ENCODE measurements at places on chromosomes 3 and 15.
A peak's percentile ranks its signal among the peaks of the same experiment; 100 is the strongest.

DNA sequence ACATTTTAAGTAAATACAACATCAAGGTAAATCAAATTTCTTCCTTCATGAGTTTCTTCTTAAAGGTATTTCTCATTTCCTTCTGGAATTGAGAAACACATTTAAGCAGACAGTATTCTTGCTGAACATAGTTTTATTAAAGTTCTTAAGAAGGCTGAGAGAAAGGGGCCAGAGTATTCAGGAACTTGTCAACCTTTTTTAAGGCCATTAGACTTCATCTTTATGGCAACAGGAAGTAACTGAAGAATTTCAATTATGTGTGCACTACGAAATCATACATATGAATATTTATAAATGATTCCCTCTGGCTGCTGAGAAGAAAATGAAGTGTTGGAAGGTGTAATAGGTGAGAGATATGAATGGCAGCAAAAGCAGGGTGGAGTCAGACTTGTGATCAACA lies 829.4 kb upstream of the DPPA4 start:
- no peaks in the 10 kb centered on the region for H3K4me1 ChIP-seq
- H3K4me3 ChIP-seq: no peak overlapping the region
- no peak for DNase-seq
- H3K36me3 ChIP-seq: no peaks in the 10 kb centered on the region
- H3K27ac ChIP-seq: no peak overlapping the region

GRCh38 chr3:185649414-185649813 lies 63.3 kb downstream of the SENP2 start:
- peaks cover 8% of the 10 kb centered on the region for H3K4me1 ChIP-seq
- peaks cover 76% of the 10 kb centered on the region for H3K36me3 ChIP-seq
- H3K27me3 ChIP-seq: no peaks in the 10 kb centered on the region

DNA sequence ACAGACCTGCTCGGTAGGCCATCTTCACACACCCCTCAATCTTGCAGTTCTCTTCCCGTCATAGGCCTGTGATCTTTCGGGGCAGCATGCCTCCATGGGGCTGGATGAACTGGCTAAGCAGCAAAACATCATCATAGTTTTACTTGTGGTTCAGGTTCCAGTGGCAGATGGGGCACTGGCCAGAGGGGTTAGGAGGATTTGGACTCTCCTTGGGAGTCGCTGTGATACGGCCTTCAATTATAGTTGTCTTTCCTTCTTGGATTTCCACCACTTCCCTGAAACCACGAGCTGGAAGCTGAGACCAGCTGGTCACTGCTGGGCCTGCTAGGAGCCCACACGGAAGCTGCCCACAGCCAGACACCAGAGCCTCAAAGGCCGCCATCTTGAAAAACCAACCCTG lies 15.7 kb downstream of the ZNF589 start:
- no peaks in the 10 kb centered on the region for H3K4me1 ChIP-seq
- no peak for DNase-seq
- peaks cover 60% of the 10 kb centered on the region for H3K36me3 ChIP-seq

GRCh38 chr3:136193278-136194054 lies 2.7 kb downstream of the MSL2 start:
- H3K36me3 ChIP-seq: peaks cover 8% of the 10 kb centered on the region
- no peaks in the 10 kb centered on the region for H3K27me3 ChIP-seq
- peaks cover 11% of the 10 kb centered on the region for H3K4me1 ChIP-seq
- H3K4me3 ChIP-seq: peak overlapping the region; percentile 100
- DNase-seq: no peak

- no peaks in the 10 kb centered on the region for H3K27me3 ChIP-seq
- H3K4me3 ChIP-seq: no peak overlapping the region
- H3K4me1 ChIP-seq: no peaks in the 10 kb centered on the region
Observed at GRCh38 chr3:114456742-114457141, 162.9 kb downstream of the TIGIT start.

DNA sequence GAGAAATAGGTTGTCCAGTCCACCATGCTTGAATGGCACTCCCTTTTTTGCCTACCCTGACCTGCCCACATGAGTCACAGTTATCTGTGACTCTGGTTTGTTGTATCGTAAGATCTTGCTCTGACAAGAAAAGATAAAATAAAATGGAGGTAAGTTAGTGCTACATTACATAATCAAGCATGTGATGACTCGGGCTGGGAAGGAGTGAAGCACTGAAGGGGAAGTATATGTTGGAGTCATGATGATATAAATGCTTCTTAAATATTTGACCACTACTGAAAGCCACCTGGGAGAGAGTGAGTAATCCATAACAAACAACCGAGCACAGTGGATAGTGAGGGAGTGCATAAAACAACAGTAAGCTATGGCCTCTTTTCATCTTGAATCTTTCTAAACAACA lies 124.4 kb downstream of the SHOX2 start:
- no peaks in the 10 kb centered on the region for H3K27me3 ChIP-seq
- H3K4me1 ChIP-seq: peaks cover 4% of the 10 kb centered on the region
- DNase-seq: no peak

- no peak for DNase-seq
- H3K4me3 ChIP-seq: no peak overlapping the region
- H3K4me1 ChIP-seq: peaks cover 26% of the 10 kb centered on the region
Observed at GRCh38 chr15:32903591-32904290, 185.9 kb downstream of the GREM1 start.

GRCh38 chr3:13517253-13517977 lies 31.5 kb upstream of the FBLN2 start:
- H3K36me3 ChIP-seq: no peaks in the 10 kb centered on the region
- no peak for DNase-seq
- H3K4me1 ChIP-seq: no peaks in the 10 kb centered on the region
- H3K27me3 ChIP-seq: no peaks in the 10 kb centered on the region
- H3K4me3 ChIP-seq: no peak overlapping the region

GRCh38 chr3:136162322-136162721 lies 33.8 kb downstream of the MSL2 start:
- H3K4me1 ChIP-seq: peaks cover 4% of the 10 kb centered on the region
- H3K27ac ChIP-seq: no peak overlapping the region
- no peak for DNase-seq
